ENCODE measurements at places on chromosomes 5 and 9. TPM values are rescaled to one million over a fixed set of nuclear protein-coding genes. Genes with fewer than 3 reads are reported as not detected.

DNA sequence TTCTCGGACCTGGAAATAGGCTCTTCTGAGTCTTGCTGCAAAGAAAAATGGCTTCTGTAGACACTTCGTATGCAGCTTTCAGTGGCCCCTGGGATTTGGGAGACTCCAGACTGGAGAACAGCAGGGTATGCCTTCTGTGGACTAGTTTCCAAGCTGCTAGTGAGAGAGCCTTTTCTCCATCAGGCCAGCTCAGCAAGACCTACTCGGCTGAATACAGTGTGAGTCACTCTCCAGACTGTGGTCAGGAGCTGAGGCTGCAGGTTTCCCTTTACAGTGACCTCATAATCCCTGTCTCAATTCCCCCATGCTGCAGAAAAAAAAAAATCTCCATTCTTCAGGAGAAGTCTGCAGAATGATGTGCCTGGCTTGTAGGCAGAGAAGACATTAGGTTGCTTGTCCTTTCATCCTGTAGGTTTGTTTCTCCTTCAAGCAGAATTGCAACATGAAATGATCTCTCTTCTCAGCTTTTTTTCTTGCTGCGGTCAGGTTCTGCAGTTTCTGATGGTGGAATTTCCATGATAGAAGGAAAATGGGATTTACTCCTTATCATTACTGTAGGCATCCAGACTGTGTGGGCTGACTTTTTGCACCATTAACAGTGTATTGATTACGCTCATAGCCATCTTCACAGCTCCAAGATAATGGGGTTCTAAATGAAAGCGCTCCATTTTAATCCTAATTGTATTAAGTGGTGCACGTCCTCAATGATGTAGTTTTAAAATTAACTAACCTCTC, 78.3 kb upstream of the TNFSF8 start:
- peak; percentile 69 for DNase-seq

GRCh38 chr9:125137200-125137599, 6.1 kb downstream of the SCAI start:
- peak; percentile 84 for DNase-seq

The TRIM52 gene
- 8.7 TPM for polyA plus RNA-seq

DNA sequence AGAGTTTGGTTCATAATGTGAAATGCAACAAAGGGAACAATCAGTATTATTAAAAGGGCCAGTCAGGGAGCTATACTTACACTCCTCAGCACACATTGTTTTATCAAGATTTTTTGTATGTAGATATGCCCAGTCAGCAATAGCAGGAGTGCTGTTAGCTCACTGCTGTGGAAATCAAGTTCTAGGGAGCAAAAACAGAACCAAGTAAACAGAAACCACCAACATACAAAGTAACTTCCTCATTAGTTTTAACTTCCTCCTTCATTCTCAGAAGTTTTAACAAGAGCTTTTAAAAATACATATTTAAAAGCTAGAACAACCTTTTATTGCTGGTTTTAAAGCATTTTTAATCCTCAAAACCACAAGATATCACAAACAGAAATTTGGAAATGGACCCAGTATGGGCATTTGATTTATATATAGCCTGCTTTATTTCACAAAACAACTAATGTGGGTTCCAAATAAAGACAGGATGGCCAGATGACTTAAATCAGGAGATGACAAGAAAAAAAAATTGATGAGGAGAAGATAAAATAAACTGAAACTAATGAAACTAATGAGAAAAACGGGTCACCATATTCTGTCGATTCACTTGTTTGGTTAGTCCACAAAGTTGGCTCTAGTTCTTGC, 178.5 kb downstream of the ADAMTS12 start:
- DNase-seq = no peak

The PCDHGA12 gene
- 4.3 TPM for polyA plus RNA-seq

The IL3 gene
- not detected for polyA plus RNA-seq

GRCh38 chr5:69300537-69301203, 31.9 kb downstream of the CCDC125 start:
- DNase-seq = no peak

DNA sequence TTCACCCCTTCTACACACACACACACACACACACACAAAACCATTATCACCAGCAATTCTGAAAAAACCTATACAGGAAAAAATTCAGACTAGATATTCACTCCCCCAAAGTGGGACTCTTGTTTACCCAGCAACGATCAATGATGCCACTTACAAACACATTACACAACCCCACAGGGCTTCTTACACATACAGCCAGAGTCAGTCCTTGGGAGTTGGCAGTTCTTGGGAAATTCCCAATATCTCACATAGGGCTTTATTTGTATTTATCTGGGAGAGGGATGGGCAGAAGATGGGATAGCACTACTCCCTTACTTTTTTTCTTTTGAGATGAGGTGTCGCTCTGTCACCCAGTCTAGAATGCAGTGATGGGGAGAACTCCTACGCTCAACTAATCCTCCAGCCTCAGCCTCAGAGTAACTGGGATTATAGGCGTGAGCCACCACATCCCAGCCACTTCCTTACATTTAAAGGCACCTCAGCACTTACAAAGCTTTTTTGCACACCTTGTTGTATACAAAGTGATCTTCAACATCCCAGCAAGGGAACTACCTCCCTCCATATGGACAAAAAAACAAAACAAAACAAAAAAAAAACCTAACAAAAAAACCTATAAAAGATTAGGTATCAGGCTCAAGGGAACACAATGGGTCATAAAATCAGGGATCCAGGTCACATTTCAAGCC, 168.4 kb downstream of the TSSK1B start:
- DNase-seq = no peak

DNA sequence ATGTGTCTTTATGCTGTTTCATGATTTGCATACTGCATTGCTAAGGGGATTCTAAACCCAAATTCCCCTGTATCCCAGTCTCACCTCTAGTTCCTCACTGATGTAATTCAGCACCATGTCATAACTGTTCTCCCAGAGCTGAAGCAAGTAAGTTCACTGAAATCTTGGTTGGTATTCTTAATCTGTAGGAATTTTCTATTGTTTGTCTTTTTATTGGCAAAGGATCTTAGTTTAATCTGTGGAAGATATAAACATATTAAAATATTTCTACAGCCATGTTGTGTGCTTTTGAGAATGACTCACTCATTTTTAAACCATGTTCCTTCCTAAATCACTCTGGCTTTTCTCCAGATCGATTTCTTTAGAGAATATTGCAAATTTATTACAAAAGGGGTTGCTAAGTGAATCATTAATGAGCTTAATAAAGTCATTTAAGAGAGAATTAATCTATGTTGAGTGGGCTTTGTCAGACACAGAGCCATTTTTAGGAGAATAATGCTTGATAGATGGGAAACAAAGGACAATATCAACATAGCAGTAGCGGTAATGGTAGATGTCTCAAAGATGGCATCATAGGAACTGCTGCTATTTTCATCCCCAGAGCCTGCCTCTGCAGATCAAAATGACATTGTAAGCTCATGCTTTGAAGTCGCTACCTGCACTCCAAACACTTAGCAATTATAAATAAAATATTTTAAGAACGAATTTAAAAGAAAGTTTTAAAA, 110.0 kb downstream of the ENC1 start:
- no peak for DNase-seq

DNA sequence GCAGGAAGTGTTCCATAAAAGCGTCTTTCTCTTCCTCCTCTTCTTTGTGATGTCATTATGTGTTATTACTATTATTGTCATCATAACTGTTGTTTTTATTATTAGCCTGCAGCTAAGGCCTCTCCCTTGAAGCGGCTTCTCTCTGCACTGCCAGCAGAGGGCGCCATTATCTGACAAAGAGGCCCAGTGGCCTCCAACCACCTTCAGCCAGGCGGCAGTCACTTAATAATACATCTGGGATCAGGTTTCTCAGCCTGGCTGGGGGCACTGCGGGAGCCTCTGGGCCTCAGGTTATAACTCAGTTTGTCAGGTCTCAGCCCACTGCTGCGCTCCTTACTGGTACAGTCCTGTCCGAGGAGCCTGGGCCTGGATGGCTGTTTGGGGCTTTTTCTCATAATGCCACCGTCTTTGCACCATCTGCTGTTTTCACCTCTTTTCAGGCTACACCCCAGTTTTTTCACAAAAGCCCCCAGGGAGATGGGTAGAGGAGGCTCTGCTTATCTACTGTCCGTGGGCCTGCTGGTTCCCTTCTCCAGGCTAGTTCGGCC, 281.9 kb downstream of the NSG2 start:
- DNase-seq = peak; percentile 51

The LYRM7 gene
- polyA plus RNA-seq = 4.3 TPM

The MARCOL gene
- not detected for polyA plus RNA-seq

The SH3GL2 gene
- 0.05 TPM for polyA plus RNA-seq
